ENCODE measurements at places on chromosomes 5 and 9.

- DNase-seq, result no peak
These were observed 151.1 kb upstream of the TAS2R1 start for GRCh38 chr5:9781275-9781674.

- no peak for DNase-seq
These were observed 130.2 kb upstream of the SPEF2 start for GRCh38 chr5:35487233-35488025.

DNA sequence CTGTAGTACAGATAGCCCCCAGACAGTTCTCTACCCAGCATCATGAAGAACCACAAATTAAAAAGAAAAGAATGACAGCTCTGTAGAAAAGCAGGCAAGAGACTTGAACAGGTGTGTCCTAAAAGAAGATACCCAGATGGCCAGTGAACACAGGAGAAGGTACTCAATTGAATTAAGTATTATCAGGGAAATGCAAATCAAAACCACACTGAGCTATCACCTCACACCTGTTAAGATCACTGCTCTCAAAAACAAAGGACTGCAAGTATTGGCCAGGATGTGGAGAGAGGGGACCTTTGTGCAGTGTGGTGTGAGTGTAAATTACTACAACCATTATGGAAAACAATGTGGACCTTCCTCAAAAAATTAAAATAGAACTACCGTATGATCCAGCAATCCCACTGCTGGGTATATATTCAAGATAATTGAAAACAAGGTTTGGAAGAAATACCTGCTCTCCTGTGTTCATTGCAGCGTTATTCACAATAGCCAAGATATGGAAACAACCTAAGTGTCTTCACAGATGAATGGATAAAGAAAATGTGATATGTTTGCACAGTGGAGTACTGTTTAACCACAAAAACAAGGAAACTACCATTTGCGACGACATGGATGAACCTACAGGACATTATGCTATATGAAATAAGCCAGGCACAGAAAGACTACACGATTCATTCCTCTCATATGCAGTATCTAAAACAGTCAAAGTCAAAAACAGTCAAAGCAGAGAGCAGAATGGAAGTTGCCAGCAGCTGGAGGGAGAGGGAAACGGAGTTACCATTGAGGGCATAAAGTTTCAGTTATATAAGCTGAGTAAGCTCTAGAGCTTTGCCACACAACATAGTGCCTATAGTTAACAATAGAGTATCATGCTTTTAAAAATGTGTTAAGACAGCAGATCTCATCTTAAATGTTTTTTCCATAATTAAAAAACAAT is 102.6 kb downstream of the WNK2 start:
- DNase-seq, result no peak

DNA sequence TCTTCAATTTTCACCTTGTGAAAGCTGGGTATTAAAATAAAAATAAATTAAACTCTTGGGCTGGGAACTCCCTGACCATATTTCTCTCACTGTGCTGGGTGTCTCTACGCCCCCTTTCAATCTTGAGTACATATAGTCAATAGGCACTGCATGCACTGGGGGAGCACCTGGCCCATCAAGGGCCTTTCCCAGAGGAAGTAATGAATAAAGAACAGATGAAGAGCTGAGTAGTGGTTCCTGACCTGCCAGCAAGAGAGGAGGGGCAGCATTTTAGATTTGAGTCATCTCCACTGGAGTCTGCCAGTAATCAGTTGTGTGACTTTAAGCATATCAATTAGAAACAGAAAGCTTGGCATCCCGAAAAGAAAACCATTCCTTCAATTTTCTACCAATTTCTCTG is 6.2 kb downstream of the MAPKAP1 start:
- no peak for DNase-seq

DNA sequence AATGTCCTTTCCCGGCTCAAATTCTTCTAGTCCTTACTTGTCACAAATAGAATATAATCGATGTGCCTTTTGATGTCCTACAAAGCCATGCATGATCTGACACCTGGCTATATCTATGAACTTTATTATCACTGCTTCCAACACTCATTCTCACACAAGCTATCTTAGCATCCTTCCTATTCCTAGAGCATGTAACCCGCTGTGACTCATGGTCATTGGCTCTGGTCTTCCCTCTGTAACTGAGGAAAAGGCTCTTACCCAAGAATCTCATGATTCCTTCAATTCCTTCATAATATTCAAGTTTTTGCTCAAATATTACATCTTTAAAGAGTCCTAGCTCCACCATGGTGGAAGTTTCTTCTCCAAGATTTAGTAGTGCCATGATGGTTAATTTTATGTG is 480.0 kb upstream of the PAPPA start:
- DNase-seq, result no peak

DNA sequence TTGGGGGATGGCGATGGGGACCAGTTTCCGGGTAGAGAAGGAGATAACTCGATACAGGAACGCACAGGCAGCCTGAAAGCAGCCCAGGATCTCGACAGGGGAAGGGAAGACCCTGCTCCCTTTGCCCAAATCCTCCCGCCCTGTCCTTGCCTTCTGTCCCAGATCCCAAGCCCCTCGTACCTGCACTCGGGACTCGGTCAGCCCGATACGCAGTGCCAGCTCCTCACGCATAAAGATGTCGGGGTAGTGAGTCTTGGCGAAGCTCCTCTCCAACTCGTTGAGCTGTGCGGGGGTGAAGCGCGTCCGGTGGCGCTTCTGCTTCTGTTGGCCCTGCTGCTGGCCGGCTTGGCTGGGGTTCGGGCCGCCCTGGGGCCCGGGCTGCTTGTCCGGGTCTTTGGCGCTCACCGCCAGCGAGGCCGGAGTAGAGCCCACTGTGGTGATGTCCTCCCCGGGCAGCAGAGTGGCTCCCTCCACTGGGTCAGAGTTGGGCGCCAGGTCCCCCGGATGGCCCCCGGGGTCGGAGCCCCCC is 1.8 kb downstream of the OTP start:
- DNase-seq, result no peak
